ENCODE measurements at places on chromosomes 2 and 18.

- DNase-seq, result no peak
Observed at GRCh38 chr2:166661391-166661790, 167.3 kb upstream of the SCN7A start.

DNA sequence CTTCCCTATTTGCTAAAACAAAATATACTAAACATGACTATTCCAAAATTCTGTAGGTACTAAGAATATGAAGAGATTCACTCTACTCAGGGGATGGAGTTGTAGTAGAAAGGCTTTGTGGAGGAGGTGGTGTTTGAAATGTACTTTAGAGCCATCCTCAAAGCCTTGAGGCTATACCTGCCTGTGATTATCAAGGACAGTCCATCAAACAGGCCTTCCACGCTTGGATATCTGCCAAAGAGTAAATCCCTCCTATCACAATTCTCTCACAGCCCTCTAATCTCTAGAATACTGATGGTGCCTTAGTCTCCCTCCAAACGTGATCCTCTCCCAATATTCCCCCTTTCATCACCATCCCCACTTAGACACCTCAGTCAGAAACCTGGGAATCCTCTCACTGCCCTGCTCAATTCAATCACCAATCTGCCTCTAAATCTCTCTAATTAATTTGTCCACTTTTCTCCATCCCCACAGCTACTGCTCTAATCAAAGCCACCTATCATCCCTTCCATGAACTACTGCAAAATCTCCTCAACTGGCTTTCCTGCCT is 13.1 kb downstream of the SOS1 start:
- DNase-seq, result no peak

GRCh38 chr2:170929686-170930050 is 615 bp downstream of the GORASP2 start:
- DNase-seq, result peak; percentile 5

DNA sequence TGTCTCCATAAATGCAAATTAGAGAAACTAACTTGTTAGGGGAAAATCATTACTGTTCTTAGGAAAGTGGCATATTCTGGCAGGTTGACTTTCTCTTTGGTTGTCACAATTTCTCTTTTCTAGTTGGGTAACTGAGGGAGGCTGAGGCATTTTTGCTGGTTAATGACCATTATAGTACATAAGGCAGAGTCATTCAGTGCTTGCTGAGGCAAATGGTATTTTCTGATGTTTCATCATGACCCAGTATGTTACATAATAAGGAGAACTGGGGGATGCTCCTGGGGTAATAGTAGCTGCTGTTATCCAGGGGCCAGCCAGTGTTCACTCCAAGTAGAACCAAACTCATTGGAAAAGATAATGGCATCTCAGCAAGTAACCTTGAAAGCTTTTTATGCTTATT is 62.3 kb downstream of the ITGA6 start:
- DNase-seq, result no peak

DNA sequence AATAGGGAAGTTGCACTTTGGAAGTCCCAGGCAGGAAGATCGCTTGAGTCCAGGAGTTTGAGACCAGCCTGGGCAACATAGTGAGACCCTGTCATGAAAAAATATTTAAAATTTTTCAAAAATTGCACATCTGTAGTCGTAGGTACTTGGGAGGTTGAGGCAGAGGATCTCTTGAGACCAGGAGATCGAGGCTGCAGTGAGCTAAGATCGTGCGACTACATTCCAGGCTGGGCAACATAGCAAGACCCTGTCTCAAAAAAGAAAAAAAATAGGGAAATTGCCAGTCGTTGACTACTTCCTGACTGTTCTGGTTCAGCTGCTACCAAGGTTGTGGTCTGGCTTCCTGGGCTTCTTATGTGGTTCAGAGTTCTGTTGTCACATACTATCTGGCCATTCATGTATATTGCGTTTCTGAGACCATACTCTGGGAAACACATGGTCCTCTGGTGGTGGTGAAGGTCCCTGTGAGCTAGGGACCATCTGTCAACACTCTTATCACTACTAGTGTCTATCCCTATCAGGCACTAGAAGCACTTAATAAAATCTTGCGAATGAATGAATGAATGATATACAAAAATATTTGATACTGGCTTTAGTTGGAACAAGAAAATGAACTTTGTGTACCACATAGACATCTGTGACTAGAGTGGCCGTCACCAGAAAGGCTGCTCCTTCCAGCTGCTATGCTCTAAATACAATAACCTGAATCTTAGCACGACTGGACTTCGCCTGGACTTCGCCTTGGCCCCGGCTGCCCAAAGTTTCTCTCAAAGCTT is 861 bp upstream of the KLHL23 start:
- no peak for DNase-seq

GRCh38 chr2:222521099-222521498 is 96.8 kb downstream of the SGPP2 start:
- DNase-seq, result no peak

DNA sequence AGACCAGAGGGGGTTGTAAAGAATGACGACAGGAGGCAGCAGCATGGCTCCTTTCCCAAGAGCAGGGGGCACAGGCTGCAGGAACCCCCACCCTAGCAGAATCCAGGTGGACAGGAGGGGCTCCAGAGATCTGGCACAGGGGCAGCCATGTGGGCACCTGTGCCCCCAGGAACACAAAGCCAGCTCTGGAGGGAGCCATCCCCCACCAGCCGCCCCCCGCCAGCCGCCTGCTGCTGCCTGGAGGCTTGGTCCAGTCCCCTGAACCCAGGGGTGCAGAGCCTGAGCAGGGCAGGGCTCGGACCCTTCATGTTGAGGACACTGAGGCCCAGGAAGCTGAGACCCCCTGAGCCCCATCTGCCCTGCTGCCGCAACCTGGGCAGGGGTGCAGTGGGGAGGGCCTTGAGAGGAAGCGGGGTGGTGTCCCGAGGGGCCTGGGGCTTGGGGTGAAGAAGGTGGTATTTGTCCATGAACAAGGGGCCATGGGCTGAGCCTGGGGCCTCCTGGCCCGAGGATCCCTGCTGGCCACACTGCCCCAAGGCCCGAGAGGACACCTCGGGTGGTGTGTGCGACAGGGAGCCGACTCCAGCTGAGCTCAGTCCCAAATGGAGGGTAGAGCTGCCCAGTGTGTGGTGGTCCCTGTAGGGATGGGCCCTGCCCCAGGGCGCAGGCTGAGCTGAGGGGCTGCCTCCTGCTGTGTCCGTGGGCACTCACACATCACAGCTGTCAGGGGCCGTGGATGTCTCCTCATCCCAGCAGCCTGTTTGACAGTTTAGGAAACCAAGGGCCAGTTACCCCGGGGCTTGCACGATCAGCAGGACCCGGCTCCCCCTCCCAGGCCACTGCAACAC is 39.8 kb upstream of the SNED1 start:
- DNase-seq, result no peak

DNA sequence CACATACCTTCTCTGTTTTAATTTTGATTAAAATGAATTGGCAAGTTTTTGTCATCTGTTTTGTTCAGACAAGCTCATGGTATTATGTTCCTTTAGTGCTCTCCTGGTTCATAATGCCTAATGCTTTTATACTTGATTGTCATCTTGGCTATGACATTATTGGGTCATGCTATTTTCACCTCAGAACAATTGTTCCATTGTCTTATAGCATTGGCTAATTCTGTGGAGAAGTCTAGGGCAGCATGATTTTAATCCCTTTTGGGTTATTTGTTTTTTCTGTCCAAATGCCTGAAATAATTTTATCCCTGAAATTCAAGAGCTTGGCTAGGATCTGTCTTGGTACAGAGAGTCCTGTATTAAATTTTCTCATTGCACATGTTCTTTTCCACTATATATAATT is 83.8 kb upstream of the CCDC85A start:
- DNase-seq, result no peak

- DNase-seq, result no peak
Observed at GRCh38 chr2:46493241-46493970, 14.0 kb downstream of the TMEM247 start.

DNA sequence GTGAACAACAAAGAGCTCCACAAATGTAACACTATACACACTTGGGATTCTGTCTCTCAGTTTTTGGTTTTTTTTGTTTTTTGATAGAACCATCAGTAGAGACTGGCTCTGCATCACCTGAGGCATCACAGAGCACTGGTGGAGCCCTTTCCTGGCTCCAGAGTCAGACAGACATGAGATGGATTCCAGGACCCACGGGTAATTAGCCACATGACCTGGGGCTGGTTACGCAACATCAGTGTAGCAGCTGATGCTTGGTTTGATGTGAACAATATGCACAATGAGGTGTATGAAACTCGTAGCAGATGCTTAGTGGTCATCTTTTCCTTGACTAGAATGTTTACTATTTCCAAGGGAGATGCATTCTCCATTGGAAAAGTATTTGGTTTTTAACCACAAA is 40.7 kb downstream of the CMPK2 start:
- DNase-seq, result no peak

DNA sequence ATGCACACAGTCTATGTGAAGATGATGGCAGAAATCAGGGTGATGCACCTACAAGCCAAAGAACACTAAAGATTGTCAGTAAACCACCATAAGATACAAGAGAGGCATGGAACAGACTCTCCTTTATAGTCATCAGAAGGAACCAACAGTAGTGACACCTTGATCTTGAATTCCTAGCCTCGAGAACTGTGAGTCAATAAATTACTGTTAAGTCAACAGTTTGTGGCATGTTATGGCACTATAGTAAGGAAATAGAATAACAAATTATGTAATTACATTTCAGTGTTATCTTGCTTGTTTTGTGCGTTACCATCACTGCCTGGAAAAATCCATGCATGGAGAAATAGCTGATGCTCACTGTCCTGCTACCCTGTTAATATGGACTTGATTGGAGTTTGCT is 110.2 kb upstream of the LRP1B start:
- no peak for DNase-seq

- DNase-seq, result no peak
Observed at GRCh38 chr2:122575076-122575475, 819.6 kb downstream of the TSN start.

GRCh38 chr2:25368660-25369059 is 26.9 kb upstream of the DNMT3A start:
- no peak for DNase-seq

DNA sequence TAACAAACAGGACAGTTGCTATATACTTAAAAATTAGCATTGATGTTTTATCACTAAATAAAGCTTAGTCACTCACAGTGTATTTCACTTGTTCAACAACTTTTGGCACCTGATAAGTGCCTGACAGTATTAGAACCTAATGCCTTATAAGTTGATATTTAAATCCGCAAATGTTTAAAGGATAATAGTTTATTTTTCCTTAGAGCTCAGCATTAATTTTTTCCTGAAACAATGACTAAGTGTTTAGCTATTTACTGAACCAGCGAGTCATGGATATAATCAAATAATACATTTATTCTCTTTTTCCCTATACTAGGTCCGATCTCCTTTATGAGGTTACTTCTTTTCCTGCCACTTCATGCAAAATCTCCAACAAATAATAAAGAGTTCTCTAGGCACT is 146.0 kb upstream of the PGAP1 start:
- no peak for DNase-seq

DNA sequence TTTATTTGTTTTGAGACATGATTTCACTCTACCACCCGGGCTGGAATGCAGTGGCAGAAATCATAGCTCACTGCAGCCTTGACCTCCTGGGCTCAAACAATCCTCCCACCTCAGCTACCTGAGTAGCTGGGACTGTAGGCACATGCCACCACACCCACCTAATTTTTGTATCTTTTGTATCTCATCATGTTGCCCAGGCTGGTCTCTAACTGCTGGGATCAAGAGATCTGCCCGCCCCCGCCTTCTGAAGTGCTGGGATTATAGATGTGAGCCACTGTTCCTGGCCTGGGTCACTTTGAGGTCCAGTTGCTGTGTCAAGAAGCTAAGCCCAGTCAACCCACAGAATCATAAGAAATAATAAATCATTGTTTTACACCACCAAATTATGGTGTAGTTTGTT is 38.4 kb downstream of the TSN start:
- no peak for DNase-seq

DNA sequence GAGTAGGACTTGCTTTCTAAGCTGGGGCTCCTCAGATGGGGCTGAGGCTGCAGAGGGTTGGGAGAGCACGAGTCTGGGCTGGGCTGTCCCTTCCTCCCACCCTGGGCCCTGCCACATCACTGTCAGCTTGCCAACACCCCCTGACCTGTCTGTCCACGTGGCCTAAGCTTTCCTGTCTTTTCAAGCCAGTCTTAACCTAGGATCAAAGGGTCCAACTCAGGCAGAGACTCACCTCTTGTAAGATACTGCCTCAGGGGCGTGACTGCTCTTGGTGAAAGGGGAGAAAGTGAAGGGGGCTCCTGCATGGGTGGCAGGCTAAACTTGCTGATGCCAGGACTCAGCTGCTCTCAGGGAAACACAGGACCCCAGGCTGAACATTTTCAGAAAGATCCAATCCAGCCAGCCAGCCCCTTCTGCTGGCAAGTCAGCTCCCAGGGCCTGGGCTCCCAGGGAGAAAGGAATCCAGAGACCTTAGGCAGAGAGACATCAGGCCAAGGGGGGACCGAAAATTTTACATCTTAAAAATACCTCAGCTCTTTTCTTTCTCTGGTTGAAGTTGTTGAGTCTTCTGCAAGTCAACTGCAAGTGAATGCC is 144.2 kb upstream of the ID2 start:
- DNase-seq, result no peak

DNA sequence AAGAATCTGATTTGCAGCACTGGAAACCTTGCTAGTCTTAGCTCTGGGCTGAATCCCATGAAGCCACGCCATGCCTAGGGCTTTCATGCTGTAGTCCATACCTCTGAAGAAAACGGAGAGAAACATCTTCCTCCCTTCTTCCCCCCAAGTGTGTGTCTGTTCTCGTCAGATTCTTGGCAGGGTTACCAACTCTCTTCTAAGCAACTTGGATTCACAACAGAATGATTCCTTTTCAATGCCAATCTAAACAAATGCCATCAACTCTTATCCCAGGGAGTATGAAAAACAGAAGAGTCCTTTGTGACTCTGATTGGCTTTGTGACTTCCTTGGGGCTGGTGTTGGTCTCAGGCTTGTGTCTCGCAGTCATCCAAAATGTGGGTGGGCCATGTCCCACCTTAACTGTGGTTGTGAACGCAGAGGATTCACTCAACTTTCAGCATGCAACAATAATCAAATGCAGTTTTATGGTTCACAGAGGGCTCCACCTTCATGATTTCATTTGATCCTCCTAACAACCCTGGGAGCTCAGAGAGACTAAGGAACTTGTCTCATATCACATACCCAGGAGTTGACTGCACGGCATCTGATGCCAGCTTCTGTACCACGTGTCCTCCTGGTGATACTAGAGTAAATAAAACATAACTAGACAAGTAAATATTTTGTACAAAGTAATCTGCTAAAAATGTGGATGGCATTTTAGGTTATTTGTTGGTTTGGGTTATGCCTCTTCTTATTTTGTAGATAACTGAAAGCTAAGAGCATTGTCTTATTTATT is 186.0 kb upstream of the TNP1 start:
- DNase-seq, result no peak

- DNase-seq, result no peak
Observed at GRCh38 chr2:211816754-211817153, 721.8 kb downstream of the ERBB4 start.

GRCh38 chr2:165594935-165595255 is 125.4 kb downstream of the CSRNP3 start:
- DNase-seq, result no peak

DNA sequence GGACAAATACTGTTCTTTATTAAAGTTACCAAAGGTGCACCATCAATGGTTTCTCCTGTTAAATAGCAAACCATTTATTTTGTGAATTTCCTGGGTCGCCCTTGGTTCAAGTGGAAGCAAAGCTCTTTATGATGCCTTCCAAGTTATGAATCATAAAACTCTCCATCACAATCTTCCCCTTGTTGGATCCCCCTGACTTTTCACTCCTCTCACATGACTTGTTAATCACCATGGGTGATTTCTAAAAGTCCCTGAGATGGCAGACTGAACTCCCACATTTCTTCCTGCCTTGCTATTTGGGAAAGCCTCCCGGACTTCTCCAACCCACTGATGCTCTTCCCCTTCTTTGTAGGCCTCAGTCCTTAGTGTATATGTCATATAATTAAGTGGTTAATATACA is 176.0 kb downstream of the THADA start:
- no peak for DNase-seq

All from stimulated activated CD8-positive, alpha-beta memory T cell treated with anti-CD3 and anti-CD28 coated beads, Interleukin-4, amount 100 ng/mL, for 1 hour (primary cell).